ENCODE measurements at places on chromosomes 1 and 21.

- no peak for DNase-seq
Observed at GRCh38 chr1:218743861-218744505, 398.8 kb downstream of the TGFB2 start.

GRCh38 chr1:202498542-202498941, 150.0 kb downstream of the PPP1R12B start:
- no peak for DNase-seq

DNA sequence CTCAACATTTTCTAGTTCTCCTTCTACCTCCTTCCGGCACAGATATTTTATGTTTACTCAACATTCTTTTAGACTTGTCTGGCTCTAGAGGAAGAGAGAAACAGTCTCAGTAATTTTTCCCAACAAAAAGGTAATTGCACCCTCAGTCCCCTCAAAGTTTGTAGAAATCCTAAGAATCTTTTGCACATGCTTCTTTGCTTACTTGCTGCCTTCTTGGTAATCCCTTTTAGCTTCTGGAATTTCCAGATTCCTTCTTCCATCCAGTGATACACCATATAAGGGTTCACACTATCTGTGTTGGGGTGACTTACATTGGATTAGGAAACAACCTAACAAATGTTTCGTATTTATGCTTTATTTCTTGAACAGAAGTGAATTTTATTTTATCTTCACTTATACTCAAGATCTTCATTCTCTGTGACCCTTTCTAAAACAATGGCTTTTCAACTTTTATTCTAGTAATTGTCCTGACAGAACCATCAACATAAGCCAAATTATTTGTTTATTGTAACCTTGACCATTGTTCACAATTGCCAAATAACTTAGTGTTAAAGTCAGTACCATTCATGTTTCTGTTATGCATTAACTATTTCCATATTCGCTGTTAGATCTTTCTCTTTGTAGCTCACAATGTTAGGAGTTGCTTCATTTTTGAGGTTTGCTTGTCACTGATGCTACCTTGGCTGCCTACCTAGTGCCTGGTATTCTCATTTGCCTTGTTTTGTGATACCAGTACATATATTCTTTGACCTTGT, 238.1 kb downstream of the HMCN1 start:
- no peak for DNase-seq

DNA sequence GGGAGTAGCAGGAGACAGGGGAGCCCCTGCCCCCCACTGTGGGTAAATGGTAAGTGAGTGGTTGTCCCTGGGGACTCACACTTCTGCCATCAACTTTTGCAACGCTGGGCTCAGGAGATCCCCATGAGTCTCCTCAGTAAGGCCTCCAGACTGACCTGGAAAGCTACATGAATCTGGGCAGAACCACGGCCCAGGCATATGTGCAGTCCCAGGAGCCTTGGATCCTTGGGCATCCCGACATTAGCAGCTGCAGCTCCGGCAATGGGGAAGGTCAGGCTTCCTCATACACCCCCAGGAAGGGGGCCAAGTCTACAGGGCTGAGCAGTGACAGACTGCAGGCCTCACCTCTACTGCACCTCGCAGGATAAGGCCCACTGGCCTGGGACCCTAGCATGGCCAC, 868.7 kb upstream of the ADGRL4 start:
- DNase-seq: no peak

DNA sequence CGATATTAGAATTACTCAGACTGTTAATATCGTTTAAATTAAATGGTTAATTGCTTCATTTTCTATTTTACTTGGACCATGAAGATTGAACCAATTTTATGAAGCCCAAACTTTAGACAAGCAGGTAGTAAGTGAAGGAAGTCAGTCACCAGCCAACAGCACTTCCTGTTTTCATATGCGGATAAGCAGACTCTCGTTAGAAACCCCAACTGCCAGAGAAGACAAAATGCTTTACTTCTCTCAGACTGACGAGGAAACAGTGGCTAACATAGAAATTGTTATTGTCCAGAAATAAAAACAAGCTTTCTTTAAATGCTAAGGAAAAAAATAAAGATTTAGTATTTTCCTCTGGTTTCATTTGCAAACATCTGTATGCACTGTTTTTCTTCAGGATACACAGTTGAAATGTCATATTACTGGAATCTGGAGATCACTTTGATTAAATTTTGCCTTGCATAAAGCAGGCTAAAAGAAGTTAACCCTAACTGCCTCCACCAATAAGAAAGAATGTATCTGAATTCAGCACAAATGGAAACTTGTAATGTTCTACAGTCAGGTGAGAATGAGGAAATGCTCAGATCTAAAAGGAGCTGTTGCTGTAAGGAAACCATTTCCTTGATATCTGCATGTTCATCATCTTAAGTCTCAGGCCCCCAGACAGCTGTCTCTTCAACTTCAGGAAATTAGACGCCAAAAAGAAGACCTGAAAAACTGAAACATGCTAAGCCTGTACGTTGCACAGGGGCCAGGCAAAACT, 129.8 kb upstream of the SAMSN1 start:
- DNase-seq: no peak

- no peak for DNase-seq
Observed at GRCh38 chr1:31588751-31589515, 12.6 kb downstream of the TINAGL1 start.

DNA sequence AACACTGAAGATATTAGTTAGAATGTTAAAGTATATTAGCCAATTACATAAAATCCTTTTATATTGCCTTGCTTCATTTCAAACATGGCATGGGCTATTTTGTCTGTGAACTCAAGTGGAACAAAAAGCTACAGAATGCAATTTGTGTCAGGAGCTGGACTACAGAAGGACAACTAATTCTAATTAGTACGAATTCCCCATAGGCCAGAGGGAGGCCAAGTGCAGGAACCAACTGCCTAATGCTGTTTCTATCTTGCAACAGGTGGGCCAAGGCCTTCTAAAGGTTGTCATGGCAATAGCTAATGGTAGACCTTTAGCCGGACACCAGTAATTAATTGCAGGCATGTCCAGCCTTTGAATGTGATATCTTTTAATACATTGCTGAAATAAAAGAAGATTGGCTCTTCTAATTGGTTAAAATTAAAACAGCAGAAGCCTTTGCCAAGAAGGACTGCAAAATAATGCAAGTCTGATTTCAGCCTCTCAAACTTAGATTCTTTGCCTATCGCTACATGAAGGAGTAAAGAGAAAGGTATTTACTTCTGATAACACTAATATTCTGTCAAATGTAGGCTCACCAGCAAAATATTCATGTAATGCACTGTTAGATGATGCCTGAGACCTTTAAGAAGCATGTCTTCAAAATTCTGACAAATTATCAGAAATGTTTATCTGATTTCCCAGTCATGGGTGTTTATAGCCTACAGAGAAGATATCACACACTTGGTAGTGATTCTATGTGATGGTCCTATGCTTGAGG, 232.1 kb downstream of the LMO4 start:
- no peak for DNase-seq

GRCh38 chr1:181430015-181430885, 53.1 kb upstream of the CACNA1E start:
- peak; percentile 23 for DNase-seq

DNA sequence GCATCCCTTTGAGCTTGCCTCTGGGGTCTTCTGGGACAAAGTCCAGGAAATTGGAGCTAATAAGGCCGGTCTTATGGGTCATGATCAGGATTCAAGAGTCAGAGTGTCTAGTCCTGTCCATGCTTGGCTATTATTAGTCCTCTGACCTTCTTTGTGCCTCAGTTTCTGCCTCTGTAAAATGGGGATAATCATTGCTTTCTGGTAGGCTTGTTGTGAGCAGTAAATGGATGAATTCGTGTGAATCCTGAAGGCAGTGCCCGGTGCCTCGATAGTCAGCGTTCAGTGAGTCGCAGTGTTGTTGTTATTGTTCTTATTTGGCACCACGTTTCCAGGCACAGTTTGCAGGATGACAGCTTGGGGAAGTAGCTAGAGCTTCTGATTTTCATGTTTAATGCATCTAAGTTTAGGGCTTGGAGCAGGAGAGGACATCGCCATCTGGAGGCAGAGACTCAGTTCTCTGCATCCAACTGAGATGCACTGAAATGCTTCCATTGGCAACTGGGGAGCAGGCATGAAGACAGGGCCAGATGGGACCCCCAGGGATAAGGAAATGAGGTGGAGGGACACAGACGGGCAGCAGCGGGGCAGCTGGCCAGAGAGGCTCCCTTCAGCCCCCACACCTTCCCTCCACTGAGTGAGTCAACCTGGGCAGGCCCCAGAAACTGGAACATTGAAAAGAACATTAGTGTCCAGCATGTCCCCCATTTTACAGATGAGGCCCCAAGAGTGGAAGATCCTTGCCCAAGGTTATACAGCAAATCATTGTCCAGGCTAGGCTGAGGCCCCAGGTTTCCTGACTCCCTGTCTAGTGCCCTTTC, 160.3 kb downstream of the PTPRU start:
- no peak for DNase-seq

- no peak for DNase-seq
Observed at GRCh38 chr1:89147678-89148658, 22.1 kb upstream of the GBP2 start.

DNA sequence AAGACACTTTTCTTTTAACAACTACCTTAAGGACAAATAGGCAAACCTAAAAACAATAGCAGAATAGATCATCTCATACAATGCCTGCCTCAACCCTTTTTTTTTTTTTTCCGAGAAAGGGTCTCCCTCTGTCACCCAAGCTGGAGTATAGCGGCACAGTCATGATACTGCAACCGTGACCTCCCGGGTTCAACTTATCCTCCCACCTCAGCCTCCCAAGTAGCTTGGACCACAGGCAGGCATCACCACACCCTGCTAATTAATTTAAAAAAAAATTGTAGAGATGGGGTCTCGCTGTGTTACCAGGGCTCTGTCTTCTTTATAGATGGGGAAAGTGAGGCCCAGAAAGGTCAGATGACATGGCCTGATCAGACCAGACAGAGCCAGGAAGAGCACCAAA, 7.9 kb downstream of the SH3BGRL3 start:
- DNase-seq: no peak

DNA sequence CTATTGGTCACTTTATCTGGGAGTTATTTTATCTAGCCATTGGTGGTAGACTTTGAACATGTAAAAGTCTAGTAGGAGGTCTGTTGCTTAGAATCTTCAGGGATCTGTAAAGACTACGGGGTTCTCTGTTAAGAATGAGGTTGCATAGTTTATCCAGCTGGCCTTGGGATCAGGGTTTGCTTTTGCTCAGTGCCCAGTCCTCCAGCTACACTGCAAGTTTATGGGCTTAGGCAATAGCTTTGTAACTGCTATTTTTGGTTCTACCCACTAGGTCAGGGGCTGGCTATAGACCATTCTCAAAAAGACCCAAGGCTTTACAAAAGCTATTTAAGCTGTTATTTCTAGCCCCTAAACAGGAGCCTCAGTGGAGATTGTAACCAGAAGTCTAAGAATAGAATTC, 9.8 kb downstream of the SH3GLB1 start:
- DNase-seq: no peak

- no peak for DNase-seq
Observed at GRCh38 chr1:200223207-200223606, 186.6 kb downstream of the ZNF281 start.

- DNase-seq: no peak
Observed at GRCh38 chr21:37917612-37918011, 1.4 kb upstream of the KCNJ6 start.

Data from anterior cingulate cortex (tissue), 58 donors.